Small intestine (tissue), 16 donors: ENCODE measurements at places on chromosomes 7 and 10.

- no peak for DNase-seq
These were observed 211.0 kb upstream of the KLF14 start for GRCh38 chr7:130944997-130945396.

GRCh38 chr7:70376561-70377031 lies 755.3 kb upstream of the GALNT17 start:
- DNase-seq, result no peak

GRCh38 chr7:7524121-7524520 lies 11.6 kb downstream of the COL28A1 start:
- DNase-seq, result no peak

- no peak for DNase-seq
These were observed 81.8 kb downstream of the DIP2C start for GRCh38 chr10:607545-608185.

DNA sequence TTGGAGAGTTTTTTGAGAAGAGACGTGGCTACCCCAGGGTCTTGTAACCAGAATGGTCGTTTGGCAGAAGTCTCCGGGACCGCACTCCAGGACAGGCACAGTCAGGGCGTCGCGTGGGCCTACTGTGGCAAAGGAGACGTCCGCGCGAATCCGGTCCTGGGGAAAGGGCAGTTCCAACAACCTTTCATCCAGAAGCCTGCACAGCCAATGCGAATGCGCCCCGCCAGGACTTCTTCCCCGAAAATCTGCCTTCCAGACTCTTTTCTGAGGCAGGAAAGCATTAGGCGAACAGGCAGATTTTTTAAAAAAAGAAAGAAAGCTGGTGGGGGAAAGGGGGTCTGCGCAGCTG lies 2.0 kb downstream of the HPSE2 start:
- no peak for DNase-seq

DNA sequence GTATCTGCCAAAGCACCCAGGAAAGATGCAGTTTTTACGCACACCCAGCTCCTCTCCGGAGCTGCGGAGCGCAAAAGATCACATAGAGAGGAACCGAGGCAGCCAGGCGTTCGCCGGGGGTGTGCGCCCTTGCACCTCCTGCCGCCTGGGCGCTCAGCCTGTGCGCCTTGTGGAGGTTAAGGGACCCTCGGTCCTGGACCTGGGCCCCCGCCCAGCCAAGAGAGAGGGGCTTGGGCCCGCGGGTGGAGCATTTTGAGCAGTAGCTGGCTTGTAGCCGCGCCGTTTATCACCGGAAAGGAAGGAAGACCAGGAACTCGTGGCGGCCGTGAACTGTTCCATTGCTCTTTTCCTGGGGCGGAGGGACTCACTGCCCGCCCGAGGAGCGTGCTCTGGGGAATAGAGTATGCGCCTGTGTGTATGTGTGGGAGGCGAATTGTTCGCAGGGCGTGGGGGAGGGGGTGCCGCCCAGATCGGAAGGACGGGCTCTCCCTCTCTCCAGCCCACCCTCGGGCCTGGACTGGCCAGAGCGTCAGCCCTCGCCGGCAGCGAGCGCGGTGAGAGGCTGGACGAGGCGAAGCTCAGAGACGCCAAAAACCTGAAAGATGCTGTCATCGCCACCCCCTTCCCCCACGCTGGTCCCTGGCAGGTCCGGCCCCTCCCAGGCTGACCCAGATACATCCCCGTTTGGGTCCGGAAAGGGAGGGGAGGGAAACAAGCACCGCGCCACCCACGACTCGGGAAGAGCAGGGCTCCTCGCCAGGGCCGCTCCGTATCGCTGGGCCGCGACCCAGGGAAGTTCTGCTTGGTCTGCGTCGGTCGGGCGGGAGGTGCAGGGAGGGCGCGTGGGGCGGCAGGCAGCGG lies 1.2 kb upstream of the WNT2 start:
- no peak for DNase-seq
